Activated naive CD8-positive, alpha-beta T cell treated with anti-CD3 and anti-CD28 coated beads, Interleukin-2, amount 50 U/mL, for 24 hours (primary cell): ENCODE measurements at places on chromosomes 5 and 9.

- no peak for DNase-seq
Observed at GRCh38 chr9:27866741-27867140, 293.5 kb upstream of the C9orf72 start.

DNA sequence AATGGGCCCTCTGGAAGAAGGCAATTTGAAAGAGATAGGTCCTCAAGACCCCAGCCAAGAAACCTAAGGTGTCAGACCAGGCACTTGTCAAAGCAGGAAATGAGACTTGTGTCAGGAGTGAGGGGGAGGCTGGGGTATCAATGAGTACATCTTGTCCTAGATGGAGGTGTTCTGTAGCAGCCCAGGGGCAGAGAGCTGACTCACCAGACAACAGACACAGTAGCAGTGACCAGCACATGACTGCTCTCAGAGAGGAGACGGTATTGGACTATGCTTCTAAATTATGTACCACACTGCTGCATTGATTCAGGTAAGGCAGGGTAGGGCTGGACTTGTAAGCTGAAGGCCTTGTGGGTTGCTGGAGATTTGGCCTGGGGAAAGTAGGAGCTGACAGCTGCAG is 551.2 kb upstream of the KLF4 start:
- no peak for DNase-seq

DNA sequence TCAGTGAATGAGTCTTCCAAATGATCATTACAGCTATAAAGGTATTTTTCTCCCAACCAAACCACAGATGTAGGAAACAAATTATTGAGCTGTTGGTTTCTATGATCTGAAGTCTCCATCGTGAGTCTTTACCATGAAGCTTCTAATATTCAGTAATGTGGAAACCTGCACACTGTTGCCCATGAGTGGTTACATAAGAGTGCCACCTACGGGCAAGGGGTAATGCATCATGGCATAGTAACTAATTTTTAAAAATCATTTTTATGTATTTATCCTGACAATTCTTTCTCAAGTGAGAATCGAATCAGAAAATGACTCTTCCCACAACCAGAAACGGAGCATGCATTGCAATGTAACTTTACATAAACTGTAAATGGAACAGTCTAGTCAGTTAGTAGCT is 282.5 kb upstream of the SMARCA2 start:
- no peak for DNase-seq

DNA sequence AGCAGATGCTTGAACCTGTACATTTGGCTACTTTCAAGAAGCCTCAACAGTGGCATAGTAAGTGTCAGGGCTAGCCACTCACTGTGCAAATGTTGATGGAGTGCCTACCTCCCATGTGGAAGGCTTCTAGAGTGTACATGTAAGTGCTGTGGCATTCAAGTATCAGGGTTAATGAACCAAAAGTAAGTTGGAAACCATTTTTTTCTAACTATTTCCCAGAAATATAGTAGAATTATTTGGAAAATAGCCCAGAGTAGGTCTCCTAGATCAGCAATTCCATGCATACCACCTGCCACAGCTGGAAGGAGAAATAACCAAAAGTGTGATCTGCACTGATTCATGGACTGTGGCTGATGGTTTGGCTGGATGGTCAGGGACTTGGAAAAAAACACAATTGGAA is 53.3 kb downstream of the FOXD1 start:
- no peak for DNase-seq

DNA sequence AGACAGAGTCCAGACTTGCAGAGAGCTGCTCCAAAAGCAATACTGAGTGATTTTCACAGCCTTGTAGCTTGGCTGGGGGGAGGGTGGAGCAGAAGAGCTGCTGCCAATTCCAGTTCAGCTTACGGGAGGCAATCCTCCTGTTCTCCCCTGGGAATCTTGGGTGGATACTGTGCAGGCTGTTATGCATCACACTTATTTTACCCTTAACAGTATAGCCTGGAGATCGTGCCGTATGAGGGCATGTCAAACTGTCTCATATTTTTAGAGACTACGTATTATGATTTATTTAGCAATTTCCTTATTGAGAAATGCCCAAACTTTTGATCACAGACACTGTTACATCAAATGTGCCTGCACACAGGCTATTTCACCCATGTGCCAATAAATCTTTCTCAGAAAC is 85.2 kb downstream of the BASP1 start:
- no peak for DNase-seq

GRCh38 chr9:94805585-94805984 is 79.1 kb downstream of the AOPEP start:
- no peak for DNase-seq

- DNase-seq = no peak
Observed at GRCh38 chr5:9233712-9234111, 312.2 kb downstream of the SEMA5A start.

DNA sequence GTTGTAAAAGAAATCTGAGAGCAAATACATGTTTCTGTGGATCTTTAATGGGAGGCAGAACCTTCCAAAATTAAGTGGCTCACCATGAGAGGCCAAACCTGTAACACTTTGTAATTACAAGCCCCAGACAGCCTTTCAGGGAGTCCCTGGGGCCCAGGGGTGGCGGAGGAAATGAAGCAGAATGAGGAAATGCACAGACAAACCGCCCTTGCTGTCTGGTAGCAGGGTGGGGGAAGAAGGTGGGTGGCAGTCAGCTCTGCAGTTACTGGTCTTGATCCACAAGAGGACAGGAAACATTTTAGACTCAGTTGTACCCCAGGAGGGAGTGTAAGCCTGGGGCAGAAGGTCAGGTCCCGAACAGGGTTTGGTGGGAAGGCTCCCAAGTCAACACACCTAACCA is 6.5 kb downstream of the ARL14EPL start:
- peak; percentile 16 for DNase-seq

GRCh38 chr5:160699301-160699700 is 152.7 kb downstream of the ATP10B start:
- no peak for DNase-seq

GRCh38 chr5:59128646-59129290 is 545.9 kb downstream of the RAB3C start:
- DNase-seq = no peak

GRCh38 chr9:73137914-73138313 is 13.8 kb upstream of the ANXA1 start:
- DNase-seq = no peak
